ENCODE measurements at places on chromosomes 11 and 22.
A peak's percentile ranks its signal among the peaks of the same experiment; 100 is the strongest.

GRCh38 chr11:121553806-121554205, 101.0 kb upstream of the SORL1-AS1 start:
- DNase-seq, result no peak

- DNase-seq, result no peak
These were observed 77.5 kb upstream of the CLMP start for GRCh38 chr11:123272565-123272964.

DNA sequence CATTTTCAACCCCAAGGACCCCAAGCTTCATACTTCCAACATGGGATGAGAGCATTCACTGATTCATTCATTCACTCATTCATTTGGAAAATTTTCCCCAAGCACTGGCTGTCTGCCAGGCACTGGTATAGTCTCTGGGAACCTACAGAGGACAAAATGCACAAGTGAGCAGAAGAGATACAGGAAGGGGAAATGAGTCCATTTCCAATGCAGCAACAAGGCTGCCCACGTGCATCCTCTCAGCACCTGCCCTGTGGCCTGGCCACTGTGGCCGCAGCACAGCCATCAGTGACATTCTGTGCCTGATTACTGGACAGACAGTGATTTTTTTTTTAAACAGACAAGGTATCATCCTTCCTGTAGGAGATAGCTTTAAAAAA, 96.0 kb upstream of the PITPNB start:
- DNase-seq, result no peak

- DNase-seq, result no peak
These were observed 18.2 kb downstream of the RTN4R start for GRCh38 chr22:20249797-20250354.

DNA sequence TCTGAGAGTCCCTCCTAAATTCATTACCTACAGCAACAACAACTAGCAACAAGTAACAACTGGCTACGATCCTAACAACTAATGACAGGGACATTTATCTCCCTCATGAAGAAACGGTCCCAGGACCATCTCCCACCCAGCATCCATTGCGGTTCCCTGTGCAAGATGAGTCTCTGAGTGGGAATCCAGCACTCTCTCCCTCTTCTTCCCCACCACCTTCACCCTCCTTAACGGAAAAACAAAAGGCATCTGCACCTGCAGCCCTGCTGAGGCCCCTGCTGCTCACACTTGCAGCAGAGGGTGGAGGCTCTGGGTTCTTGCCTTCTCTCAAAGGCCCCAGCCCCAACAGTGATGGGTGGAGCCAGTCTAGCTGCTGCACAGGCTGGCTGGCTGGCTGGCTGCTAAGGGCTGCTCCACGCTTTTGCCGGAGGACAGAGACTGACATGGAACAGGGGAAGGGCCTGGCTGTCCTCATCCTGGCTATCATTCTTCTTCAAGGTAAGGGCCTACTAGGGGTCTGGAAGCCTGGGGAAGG, at the start of gene CD3G:
CD3G (plus strand) TSS at position 364 of the 535 bp plus-strand sequence; CDS start at position 444, 80 bp downstream.
- peak; percentile 49 for DNase-seq

DNA sequence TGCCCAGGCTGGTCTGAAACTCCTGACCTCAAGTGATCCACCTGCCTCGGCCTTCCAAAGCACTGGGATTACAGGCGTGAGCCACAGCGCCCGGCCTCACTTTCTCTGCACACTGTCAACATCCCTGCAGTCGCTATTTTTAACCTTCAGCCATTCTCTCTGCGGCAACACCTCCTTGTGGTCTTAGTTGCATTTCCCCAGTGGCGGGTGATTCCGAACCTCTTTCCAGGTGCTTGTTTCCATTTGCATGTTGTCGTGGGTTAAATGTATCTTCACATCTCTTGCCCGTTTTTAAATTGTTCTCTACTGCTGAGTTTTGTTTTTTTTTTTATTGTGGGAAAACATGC, 2.2 kb upstream of the SCT start:
- no peak for DNase-seq

- no peak for DNase-seq
These were observed 8.1 kb downstream of the JRKL start for GRCh38 chr11:96397863-96398262.

DNA sequence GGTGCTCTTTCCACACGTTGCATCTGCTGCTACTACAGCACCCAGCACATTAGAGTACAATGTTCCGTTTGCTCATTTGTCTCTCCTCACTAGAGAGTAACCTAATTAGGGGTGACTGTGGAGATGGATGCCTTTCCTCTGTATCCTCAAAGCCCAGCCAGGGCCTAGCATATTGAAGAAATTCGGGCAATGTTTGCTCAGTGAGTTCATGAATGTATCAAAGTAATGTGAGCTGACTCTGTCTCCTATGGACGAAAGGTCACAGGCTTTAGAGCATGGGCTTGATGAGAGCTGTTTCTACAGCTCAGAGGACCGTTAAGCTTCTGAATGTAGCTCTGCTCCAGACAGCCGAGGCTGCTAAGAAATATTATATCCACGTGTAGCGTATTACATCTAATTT, 67.5 kb downstream of the C11orf58 start:
- no peak for DNase-seq

DNA sequence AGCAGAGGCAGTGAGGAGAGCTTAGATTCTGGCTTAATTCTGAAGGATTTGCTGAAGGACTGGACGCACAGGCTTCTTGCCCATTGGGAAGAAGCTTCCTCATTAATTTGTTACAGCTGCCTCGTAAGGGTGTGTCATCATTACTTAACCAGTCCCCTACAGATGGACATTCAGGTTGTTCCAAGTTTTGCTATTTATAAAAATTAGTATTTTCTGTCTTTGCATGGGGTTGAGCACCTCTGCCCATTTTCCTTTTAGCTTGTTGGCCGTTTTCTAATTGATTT, 38.1 kb downstream of the CAPN1 start:
- DNase-seq, result no peak

GRCh38 chr11:13098063-13098462, 88.9 kb downstream of the RASSF10 start:
- DNase-seq, result no peak

DNA sequence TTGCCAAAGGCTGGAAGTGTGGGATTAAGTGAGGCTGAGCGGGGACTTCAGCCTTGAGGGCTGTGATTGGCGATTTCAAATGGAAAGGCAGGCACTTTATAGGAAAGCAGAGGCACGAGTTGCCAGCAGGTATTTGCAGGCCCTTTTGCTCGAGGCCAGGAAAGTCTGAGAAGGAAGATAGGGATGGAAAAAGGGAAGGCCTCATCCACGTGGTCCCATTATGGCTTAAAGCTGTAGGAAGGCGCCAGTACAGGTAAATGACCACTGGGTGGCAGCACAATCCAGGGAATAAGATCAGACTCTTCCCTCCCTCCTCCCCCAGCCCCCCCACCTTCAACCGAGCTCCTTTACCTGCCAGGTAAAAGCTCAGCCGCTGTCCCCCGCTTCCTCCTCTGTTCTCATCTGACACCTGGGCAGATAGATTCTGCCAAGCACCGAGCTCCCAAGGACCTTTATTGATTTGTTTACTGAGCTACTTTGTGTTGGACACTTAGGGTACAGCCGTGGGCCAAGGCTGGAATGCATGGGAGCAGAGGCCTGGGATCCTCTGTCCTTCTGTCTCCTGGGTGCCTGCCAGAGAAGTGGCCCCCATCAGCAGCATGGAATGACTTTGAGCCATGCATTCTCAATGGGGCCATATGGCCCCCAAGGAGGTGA, 7.5 kb downstream of the P2RX3 start:
- peak; percentile 63 for DNase-seq

DNA sequence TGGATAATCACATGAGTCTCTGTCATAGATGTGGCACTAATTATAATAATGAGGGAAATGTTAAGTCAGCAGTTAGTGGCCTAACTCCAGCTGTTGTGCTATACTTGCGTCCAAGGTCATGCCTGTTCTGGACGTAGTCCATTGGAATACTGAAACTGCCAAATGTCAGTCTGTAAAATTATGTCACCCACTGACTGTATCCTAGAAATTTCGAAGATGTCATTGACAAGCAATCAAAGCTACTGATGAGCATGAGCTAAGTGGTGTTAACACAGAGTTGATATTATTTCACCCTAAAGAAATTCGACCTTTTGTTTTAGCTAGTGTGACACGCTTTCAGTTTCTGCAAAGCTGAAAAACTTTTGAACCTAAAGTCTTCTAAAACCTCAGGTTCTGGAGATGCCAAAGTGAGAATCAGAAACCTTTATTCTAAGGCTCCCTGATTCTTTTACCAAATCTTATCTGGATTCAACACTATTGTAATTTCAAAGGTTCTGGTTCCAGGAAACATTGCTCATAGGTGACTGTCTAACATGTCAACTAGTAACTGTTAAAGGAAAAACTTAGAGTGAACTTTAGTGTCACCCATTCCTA, 14.9 kb upstream of the ME3 start:
- DNase-seq, result no peak

GRCh38 chr22:40757071-40757470, 62.1 kb downstream of the SLC25A17 start:
- no peak for DNase-seq

DNA sequence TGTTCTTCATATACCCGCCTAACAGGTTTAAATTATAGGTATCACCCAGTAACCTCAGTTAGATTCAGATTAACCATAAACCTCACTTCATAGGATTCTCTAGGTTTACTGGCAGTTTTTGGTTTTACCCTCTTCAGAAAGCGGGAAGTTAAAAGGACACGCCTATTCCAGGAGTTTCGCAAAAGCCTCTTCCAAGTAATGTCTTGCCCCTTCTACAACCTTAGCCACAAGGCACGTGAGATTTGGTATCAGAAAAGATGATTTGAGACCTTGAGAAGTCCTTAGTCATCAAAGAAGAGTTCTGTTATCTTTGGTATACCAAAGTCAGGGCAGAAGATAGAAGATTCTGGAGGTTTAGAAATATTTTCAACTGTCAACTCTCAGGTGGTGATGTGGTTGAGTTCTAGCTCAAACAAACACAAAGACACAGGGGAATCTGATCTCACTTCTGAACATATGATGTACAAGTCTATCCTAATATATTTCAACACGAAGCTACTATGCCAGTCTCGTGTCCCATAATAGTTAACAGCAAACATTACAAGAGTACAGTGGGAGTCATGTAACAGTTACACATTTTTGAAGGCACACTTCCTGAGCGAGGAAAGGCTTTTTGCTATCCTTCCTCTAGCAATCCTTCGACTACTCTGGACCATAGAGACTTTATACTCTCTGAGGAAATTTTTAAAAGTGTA, 103.5 kb downstream of the USP35 start:
- no peak for DNase-seq

GRCh38 chr22:20062043-20062765, 17.8 kb upstream of the DGCR8 start:
- no peak for DNase-seq

- DNase-seq, result no peak
These were observed 20.5 kb upstream of the CTSC start for GRCh38 chr11:88358040-88358431.

DNA sequence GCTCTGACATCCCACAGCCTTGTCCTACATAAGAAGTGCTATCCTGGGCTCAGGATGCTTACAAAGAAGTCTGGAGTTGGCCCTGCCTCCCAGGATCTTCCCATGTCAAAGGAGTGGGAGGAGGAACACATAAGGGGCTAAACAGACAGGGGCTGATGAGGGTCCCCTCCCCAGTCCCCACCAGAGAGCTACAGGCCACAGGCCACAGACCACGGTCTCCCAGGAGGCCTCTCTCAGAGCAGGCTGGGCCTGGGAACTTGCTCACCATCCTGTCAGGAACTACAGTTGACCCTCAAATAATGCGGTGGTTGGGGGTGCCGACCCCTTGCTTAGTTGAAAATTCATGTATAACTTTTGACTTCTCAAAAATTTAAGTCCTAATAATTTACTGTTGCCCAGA, 315.5 kb downstream of the NTM start:
- DNase-seq, result no peak

- no peak for DNase-seq
These were observed 41.6 kb downstream of the WEE1 start for GRCh38 chr11:9615031-9615451.

DNA sequence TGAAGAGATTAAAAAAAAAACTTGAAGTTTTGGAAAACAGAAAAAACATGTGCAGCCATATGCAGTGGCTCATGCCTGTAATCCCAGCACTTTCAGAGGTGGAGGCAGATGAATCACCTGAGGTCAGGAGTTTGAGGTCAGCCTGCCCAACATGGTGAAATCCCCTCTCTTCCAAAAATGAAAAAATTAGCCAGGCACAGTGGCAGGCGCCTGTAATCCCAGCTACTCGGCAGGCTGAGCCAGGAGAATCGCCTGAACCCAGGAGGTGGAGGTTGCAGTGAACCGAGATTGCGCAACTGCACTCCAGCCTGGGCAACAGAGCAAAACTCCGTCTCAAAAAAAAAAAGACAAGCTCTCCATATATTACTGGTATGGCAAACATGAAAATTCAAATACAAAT, 7.6 kb downstream of the DLG2 start:
- no peak for DNase-seq

- DNase-seq, result no peak
These were observed 8.5 kb downstream of the DRD4 start for GRCh38 chr11:645536-645935.

- no peak for DNase-seq
These were observed 8.9 kb downstream of the DUSP8 start for GRCh38 chr11:1563149-1563638.

- no peak for DNase-seq
These were observed 11.8 kb downstream of the ROBO3 start for GRCh38 chr11:124876818-124877630.

GRCh38 chr11:19988598-19988997, 171.7 kb downstream of the DBX1 start:
- DNase-seq, result no peak

DNA sequence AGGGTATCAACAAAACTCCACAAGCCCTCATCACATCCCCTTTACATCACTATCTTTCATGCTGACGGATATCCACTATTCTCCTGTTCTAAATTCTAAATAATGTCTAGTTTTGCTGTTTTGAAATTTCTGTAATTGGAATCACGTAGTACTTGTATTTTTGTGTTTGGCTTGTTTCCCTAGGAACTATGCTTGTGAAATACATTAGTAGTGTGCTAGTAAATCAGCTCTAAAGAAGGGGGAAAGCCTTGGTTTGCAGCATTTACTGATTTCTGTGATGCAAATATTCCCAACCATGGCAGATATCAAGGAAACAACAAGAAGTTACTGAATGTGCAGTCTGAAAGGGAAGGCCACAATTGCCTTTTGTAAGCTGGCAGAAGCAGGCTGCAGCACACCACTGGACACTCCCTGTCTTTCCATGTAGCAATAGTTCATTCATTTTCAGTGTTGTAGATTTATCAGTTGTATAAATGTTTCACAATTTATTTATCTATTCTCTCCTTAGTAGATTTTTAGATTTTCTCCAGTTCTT, 4.7 kb upstream of the FOLH1 start:
- no peak for DNase-seq

DNA sequence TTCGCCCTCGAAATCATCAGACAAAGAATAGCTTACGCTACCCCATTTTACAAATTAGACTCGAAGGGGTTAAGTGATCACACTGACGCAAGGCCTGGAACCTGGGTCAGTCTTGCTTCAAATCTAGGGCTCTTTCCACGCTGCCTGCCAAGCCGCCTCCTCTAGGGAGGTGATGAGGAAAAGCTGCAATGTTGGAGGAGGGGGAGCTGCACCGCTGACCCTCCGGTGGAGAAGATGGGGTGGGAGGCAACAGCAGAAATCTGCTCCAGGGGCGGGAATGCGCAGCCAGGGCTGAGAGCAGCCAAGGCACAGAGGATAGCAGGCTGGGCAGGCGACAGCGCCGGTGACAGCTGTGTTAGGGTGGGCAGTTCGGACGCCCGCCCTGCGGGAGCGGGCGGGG, 595 bp downstream of the SYVN1 start:
- no peak for DNase-seq

- DNase-seq, result no peak
These were observed 64.9 kb upstream of the CHRM4 start for GRCh38 chr11:46456269-46457001.
